Astrocyte of the cerebellum (primary cell): ENCODE measurements at places on chromosomes 12 and 14.

GRCh38 chr12:50985322-50985721 lies 33.0 kb downstream of the HIGD1C start:
- no peak for DNase-seq

GRCh38 chr12:998020-998874 lies 7.2 kb downstream of the ERC1 start:
- DNase-seq, result no peak

DNA sequence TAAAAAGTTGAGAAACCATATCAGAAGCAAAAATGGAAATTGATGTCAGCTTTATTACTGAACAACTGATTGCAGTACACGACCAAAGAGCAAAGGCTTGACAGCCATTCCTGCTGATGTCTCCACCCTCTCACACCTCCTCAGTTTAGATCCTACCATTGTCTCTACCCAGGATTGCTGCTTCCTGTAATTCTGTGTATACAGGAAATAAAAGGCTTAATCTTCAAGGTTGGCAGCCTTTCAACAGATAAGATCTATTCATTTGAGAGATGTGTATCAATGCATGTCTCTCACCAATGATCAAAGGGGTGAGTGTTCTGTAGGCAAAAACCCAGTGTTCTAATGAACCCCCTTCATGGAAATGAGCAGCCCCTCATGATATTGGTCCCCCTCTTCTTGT lies 27.0 kb downstream of the SLCO1C1 start:
- no peak for DNase-seq

GRCh38 chr14:23766737-23767401 lies 130.7 kb downstream of the DHRS2 start:
- no peak for DNase-seq

DNA sequence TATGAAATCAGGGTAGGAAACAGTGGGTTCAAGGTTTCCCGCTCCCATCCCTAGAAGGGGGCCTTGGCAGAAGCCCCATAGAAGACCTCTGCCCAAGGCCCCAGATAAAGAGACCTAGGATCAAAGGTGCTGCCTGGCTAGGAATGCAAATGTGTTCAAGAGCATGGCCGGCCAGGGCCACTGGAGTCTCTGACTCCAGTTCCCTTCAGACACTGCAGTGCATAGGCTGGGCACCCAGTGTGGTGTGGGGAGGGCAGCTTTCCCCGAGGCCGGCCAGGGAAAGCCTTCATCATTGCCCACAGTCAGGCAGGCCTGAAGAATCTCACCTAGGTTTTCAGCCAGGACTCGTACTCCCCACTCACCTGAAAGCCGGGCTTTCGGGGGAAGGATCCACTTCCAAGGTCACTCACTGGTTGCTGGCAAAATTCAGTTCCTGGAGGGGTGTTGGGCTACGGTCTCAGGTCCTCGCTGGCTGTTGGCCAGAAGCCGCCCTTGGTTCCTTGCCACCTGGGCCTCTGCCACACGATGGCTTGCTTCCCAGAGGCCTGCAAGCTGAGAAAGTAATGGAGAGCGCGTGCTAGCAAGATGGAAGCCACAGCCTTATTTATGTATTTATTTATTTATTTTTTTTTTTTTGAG lies 9.7 kb upstream of the PEBP1 start:
- DNase-seq, result no peak

- no peak for DNase-seq
Observed at GRCh38 chr14:67389275-67389674, 22.7 kb downstream of the PLEK2 start.

- DNase-seq, result peak; percentile 26
Observed at GRCh38 chr12:60266381-60266852, 670.6 kb downstream of the SLC16A7 start.

DNA sequence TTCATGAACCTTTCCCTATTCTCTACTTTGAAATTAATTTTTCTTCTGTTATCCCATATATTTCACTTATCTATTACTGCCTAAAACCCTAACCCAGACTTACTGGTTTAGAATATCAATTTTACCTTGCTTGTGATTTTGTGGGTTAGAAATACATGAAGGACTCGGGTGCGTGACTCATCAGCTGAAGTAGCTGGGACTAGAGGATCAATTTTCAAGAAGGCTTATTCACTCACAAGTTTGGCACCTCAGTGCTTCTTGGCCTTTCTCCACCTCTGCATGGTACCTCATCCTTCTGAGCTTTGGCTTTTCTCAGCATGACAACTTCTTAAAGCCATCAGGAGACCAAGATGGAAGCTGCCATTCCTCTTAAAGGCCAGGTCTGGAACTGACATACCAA lies 57.8 kb downstream of the TMEM117 start:
- peak; percentile 55 for DNase-seq

DNA sequence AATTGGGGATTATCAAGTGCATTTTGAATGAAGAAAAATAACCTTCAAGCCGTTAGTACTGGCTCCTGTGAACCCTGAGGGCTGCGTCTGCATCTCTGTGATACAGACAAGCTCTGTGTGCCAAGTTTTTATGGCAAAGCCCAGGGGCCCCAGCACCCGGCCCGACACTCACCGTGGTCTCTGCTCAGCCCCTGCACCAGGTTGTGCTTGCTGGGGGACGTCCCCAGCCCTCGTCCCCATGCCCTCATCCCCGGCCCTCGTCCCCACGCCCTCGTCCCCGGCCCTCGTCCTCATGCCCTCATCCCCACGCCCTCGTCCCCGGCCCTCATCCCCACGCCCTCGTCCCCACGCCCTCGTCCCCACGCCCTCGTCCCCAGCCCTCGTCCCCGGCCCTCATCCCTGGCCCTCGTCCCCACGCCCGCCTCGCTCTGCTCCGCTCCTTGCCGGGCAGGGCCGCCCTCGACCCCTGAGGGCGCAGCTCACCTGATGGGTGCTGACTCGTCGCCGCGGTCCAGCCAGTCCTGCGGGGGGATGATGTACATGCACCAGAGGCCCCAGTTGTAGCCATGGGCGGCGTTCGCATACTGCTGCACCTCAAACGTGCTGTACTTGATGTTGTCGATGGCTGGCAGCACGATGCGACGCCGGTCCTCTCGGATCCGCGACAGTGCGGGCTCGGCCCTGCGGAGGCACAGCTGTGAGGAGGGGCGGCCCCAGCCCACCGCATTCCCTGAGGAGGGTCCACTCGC lies 72.0 kb downstream of the GALNT9 start:
- DNase-seq, result no peak

- DNase-seq, result peak; percentile 11
Observed at GRCh38 chr12:105204916-105205315, 31.1 kb downstream of the APPL2 start.

DNA sequence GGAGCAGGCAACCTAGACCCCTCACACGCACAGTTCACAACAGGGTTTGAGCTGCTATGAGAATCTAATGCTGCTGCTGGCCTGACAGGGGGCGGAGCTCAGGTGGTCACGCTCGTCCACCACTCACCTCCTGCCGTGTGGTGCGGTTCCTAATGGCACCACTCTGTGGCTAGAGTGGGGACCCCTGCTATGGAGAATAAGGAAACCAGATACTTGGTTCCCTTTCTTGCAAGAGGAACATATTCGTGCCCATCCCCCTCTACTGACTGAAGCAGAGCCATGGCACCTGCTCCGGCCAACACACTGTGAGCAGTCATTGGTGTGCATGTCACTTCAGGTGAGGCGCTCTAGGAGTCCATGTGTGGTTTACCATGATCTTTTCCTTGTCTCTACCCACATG lies 30.4 kb upstream of the RIMBP2 start:
- no peak for DNase-seq

- DNase-seq, result no peak
Observed at GRCh38 chr12:88781909-88782308, 201.6 kb upstream of the KITLG start.

DNA sequence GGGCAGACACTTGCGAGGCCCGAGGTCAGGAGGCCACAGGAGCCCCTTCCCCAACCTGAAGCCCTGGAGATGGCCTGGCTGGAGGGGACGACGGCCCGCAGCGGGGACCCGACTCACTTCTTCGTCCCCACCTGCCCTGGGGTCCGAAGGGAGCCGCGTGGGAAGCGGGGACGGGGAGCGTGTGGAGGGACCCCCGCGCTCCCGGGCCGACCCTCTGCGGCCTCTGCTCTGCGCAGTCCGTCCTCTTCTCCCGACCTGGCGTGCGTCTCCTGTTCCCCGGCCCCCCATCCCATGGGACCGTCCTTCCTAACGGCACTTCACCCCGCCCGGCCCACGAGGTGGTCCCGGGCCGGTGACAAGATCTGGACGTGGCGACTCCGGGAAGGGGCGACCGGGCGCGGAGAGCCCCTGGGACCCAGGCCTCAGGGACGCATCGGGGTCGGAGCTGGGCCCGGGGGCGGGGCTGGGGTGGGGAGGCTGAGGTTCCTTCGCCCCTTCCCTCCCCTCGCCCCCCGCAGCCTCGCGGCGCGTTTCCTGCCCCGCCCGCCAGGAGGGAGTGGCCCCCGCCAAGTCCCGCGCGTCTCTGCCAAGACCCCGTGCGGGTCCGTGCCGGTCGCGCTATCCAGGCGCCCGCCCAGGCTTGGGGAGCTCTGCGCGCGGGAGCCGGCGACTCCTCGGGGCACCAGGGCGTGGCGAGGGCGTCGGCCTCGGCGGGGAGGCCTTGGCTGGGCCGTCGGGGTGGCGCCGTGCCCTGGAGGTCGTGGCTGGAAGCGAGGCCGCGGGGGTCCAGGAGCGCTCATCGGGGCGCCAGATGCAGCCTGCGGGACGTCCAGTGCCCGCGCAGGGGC lies 97.1 kb downstream of the TNFAIP2 start:
- DNase-seq, result no peak

DNA sequence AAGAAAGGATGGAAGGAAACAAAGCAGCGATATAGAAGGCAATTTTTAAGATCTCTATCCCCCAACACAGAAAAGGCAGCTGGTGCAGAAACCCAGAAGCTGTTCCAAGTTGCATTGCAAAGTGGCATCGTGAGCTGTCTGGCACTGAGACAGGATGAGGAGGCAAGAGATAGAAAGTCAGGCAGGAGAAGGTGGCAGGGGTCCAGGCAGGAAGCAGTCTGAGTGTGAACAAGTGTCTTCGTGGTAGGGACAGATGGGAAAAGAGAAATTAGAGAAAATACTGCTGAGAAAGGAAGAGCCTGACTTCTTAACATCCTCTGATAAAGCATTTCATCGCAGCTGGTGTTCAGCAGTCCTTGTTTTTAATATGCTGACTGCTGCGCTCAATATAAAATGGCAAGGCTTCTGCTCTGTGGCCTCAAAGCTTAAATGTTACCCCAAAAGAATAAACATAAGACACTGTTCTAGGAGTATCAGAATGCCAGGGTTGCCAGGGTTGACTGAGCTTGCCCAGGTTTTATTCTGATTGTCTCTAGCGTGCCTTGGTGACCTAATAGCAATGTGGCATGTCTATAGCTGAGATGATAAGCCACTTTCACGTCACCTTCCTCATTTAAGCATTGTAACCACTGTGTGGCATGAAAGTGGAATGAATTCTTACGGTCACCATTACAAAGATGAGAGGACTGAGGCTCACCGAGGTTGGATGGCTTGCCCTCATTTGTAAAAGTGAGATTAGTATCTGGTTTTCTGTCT lies 397.6 kb downstream of the NUAK1 start:
- no peak for DNase-seq

GRCh38 chr14:102497998-102498677 lies 11.4 kb downstream of the ANKRD9 start:
- no peak for DNase-seq

DNA sequence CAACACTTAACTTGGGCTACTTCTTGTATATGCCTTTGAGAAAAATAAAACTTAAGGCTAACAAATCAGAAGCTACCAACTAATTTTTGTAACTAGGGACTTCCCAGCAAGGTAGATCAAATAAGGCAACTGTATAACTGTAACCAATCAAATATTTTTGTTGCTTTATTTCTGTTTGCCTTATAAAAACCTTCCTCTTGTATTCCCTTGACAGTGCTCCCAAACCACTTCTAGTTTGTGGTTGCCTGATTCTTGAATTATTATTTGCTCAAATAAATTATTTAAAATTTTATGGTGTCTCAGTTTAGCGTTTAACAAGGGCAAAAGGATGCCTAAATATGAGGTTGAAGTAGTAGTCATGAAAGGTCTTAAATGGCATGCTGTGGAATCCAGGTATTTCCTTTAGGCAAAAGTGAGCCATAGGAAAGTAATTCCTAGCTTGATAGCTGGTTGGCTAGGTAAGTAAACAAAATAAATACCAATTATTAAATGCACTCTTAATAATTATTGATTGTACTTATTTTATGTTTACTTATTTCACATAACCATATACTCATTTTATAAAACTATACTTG lies 632.6 kb downstream of the RPL10L start:
- no peak for DNase-seq

- no peak for DNase-seq
Observed at GRCh38 chr12:80677994-80678393, 29.4 kb upstream of the MYF6 start.

- DNase-seq, result no peak
Observed at GRCh38 chr12:51865757-51866270, 17.3 kb upstream of the FIGNL2 start.

- no peak for DNase-seq
Observed at GRCh38 chr12:118432812-118433545, 56.6 kb downstream of the SUDS3 start.

GRCh38 chr14:36513451-36514277 lies 6.4 kb downstream of the NKX2-1 start:
- DNase-seq, result no peak

DNA sequence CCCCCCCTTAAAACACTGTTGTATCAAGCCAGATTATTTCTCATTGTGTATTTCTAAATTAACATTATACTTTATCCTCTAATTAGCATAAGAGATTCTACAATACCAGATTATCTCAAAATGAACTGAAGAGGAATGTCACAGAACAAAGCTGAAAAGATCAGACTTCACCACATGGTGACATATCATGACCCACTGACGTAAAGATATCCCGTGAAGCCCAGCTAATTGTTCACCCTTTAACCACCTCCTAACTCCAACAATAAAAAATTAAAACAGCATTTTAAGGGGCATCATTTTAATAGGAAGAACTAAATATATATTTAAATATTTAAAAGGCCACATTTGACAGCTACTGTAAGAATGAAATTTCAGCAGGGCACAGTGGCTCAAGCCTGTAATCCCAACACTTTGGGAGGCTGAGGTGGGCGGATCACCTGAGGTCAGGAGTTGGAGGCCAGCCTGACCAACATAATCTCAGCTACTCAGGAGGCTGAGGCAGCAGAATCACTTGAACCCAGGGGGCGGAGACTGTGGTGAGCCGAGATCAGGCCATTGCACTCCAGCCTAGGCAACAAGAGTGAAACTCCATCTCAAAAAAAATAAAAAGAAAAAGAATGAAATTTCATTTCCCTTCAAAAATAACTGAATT lies 29.0 kb downstream of the CDK17 start:
- DNase-seq, result no peak
